ENCODE measurements at places on chromosomes 16 and 17. TPM values are rescaled to one million over a fixed set of nuclear protein-coding genes. Genes with fewer than 3 reads are reported as not detected.

The TEKT5 gene
- not detected for total RNA-seq

The TPSD1 gene
- total RNA-seq: not detected

The GNG13 gene
- not detected for total RNA-seq

The FNDC8 gene
- total RNA-seq: not detected

The IL17C gene
- total RNA-seq: not detected

The FGF11 gene
- 9.5 TPM for total RNA-seq

The CNTD1 gene
- not detected for total RNA-seq

The GP2 gene
- total RNA-seq: not detected

The ZNF205 gene
- 0.47 TPM for total RNA-seq

- no peak overlapping the region for H3K27ac ChIP-seq
- H3K4me1 ChIP-seq: no peaks in the 10 kb centered on the region
- no peaks in the 10 kb centered on the region for H3K27me3 ChIP-seq
- no peak overlapping the region for H3K4me3 ChIP-seq
- no peaks in the 10 kb centered on the region for H3K36me3 ChIP-seq
These were observed 211.0 kb upstream of the GSE1 start for GRCh38 chr16:85401917-85402766.

DNA sequence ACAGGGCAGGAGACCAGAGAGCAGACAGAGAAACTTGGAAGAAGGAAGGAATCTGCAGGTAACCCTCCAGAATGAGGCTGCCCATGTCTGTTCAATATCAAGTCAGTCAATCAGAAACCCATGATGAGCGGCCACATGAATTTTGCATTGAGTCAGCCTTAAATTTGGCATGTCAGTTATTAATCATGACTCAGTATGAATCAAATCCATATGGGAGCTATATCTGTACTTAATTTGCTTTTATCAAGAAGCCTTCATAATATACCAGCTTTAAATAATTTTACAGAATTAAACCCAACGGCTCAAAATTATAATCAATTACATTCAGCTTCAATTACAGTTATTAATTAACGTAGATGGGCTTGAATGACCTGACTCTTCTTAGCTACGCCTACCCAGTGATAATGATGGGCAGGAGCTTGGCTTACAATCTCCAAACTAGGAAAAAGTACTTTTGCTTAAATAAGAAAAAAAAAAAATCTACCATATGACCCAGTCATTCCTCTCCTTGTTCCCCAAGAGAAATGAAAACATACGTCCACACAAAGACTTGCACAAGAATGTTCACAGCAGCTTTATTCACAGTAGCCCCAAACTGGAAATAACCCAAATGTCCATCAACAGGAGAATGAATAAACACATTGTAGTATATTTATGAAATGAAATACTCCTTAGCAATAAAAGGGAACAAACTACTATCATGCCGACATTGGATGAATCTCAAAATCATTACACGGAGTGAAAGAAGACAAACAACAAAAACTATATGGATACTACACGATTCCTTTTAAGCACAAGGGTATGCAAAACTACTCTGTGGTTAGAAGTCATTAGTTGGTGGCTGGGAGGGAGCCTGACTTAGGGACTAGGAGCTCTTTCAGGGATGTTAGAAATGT lies 48.6 kb downstream of the SLC39A11 start:
- no peaks in the 10 kb centered on the region for H3K27me3 ChIP-seq
- DNase-seq: no peak
- no peak overlapping the region for H3K27ac ChIP-seq
- H3K36me3 ChIP-seq: peaks cover 3% of the 10 kb centered on the region
- H3K4me3 ChIP-seq: no peak overlapping the region
- no peaks in the 10 kb centered on the region for H3K4me1 ChIP-seq

DNA sequence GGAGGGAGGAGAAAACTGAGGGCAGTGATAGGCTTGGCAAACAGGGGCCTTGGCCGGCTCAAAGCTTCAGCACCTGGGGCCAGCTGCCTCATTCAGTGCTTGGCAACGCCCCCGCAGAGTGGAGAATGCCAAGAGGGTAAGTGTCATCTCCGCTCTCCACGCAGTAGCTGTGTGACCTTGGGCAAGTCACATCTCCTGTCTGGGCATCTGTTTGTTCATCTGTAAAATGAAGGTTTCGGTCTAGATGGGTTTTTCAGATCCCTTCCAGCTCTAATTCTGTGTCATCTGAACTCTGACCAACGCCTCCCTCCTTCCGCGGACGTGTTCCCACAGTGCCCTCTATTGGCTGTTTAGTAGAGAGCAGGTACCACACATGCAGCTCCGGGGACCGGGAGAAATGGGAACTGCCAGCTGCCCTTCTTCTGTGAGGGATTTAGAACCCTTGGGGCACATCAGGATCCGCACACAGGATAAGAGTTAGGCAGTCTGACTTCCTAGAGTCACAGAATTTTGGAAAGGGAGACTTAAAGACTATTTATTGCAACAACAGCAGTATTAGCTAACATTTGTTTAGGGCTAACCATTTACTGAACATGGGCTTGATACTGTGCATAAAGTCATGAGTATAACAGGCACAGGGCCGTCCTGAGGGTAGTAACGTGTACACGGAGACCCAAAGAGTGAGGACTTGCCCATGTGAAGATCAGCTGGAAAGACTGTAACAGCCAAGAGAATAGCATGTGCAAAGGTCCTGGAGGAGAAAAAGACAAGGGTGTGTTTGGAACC lies 26.8 kb downstream of the GP2 start:
- H3K4me1 ChIP-seq: no peaks in the 10 kb centered on the region
- no peak overlapping the region for H3K27ac ChIP-seq
- no peaks in the 10 kb centered on the region for H3K27me3 ChIP-seq
- H3K4me3 ChIP-seq: no peak overlapping the region

DNA sequence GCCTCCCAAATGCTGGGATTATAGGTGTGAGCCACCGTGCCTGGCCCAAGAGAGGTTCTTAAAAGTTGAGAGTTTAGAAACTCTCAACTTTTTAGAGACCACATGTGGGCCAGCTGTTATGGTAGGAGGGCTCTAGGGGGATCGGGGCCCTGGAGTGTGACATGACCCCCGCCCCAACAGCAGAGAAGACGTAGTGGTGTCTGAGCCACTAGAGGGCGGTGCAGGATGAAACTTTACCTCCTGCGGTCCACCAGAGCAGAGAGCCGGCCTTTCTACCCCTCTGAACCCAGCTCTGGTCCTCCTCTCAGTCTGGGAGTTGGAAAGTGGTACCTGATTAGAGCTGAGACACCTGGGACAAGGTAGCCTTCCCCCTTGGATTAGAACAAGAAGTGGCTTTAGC lies 7.4 kb downstream of the CDK5RAP3 start:
- H3K4me3 ChIP-seq: no peak overlapping the region
- peak; percentile 84 for DNase-seq
- peaks cover 57% of the 10 kb centered on the region for H3K36me3 ChIP-seq
- H3K27me3 ChIP-seq: no peaks in the 10 kb centered on the region

GRCh38 chr17:64099543-64099942 lies 30.4 kb downstream of the ERN1 start:
- H3K4me1 ChIP-seq: peaks cover 55% of the 10 kb centered on the region
- no peak overlapping the region for H3K4me3 ChIP-seq
- no peak overlapping the region for H3K27ac ChIP-seq
- DNase-seq: no peak

- no peak overlapping the region for H3K27ac ChIP-seq
- H3K36me3 ChIP-seq: peaks cover 6% of the 10 kb centered on the region
- peaks cover 14% of the 10 kb centered on the region for H3K27me3 ChIP-seq
- H3K4me1 ChIP-seq: peaks cover 17% of the 10 kb centered on the region
These were observed 2.8 kb upstream of the ZNRF1 start for GRCh38 chr16:74995986-74996385.

DNA sequence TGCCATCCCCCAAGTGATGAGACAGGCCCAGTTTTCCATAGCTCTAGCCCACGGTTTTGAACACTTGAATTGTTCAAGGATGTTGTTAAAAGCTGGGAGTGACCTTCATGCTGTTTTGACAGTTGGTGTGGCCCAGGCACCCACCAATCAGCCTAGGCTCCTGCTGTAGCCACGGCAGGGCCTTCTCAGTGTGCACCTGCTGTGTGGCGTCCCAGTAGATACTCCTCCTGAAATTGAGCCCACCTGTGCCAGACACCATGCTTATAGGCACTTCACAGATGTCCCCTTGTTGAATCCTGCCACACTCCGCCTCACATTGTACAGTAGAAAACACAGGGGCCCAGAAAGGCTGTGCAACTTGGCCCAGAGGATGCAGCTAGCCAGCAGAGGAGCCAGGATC lies 86.4 kb downstream of the SOCS1 start:
- peaks cover 21% of the 10 kb centered on the region for H3K4me1 ChIP-seq
- no peak overlapping the region for H3K4me3 ChIP-seq
- no peak overlapping the region for H3K27ac ChIP-seq
- no peak for DNase-seq

GRCh38 chr16:305916-306626 lies 23.1 kb downstream of the PDIA2 start:
- H3K36me3 ChIP-seq: peaks cover 13% of the 10 kb centered on the region
- no peaks in the 10 kb centered on the region for H3K27me3 ChIP-seq
- H3K4me1 ChIP-seq: peaks cover 5% of the 10 kb centered on the region
- no peak overlapping the region for H3K27ac ChIP-seq

DNA sequence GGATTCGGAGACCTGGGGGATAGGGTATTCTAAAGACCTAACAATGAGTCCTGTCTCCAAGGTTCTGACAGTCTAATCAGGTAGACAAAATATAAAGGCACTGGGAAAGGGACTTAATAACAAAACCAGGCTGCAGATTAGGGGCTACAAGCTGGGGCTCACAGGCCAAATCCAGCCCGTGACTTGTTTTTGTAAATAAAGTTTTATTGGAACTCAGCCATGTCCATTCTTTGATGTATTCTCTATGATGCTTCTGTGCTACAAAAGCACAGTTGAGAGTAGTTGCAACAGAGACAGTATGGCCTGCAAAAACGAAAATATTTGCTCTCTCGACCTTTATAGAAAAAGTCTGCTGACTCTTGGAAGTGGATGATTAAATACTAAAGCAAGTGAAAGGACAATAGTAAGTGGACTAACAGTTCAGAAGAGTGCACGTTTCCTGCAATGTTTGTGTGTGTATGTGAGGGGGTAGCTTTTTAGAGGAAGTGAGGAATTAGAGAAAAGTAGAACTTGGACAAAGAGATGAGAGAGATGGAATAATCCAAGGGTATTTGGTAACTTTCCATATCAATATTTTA lies 115.4 kb upstream of the ZFHX3 start:
- no peak overlapping the region for H3K27ac ChIP-seq
- no peak for DNase-seq
- H3K4me3 ChIP-seq: no peak overlapping the region

DNA sequence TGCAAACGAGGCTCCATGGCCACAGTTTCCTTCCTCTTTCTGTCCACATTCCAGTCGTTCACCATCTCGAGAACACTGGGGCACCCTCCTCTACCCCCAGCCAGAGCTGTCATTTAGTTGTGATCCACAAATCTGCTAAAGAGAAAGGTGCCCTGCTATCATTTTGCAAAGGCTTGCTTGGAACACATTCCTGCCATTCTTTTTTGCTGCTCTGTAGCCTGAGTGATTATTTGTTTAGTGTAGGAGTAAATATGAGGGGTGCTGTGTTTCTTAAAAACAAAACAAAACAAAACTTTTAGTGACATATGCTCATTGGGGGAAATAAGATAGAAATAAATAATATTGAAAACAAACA lies 166.7 kb downstream of the PRKCA start:
- DNase-seq: no peak
- peak overlapping the region; percentile 93 for H3K27ac ChIP-seq
- H3K27me3 ChIP-seq: no peaks in the 10 kb centered on the region
- peak overlapping the region; percentile 48 for H3K4me3 ChIP-seq
- H3K36me3 ChIP-seq: peaks cover 20% of the 10 kb centered on the region
- H3K4me1 ChIP-seq: peaks cover 55% of the 10 kb centered on the region
